ENCODE measurements at places on chromosomes 1 and 21.

GRCh38 chr1:229885568-229886495 lies 181.2 kb upstream of the GALNT2 start:
- no peak for DNase-seq

GRCh38 chr1:31310198-31310597 lies 13.4 kb downstream of the ZCCHC17 start:
- DNase-seq: no peak

DNA sequence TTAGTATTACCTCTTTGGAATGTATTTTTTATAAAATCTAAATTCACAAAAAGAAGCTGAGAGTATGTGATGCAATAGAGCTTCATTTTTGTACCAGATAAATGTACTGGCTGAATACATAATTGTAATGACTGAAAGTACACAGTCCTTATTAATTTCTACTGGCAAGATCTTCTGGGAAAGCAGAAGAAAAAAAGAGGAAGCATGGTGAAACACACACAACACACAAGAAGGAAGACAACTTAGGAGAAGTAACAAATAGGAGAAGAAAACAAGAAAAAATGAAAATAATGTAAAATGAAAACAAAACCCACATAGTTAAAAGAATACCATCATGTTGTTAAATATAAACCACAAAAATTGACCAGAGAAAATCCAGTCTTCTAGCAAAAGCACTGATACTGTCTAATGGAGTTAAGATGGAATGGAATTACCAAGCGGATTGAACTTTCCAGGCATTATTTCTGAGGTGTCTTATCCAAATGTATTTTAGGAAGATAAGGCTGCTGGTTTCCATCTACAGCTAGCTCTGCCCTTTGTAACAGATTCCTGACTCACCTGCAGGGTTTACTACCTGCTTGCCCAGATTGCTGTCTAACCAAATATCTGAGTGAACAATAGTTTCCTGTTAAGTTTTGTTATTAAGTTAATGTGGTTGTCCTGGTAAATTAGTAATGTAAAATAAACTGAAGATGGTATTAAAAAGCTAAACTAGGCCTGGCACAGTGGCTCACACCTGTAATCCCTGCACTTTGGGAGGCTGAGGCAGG lies 4.5 kb upstream of the COP1 start:
- DNase-seq: no peak

DNA sequence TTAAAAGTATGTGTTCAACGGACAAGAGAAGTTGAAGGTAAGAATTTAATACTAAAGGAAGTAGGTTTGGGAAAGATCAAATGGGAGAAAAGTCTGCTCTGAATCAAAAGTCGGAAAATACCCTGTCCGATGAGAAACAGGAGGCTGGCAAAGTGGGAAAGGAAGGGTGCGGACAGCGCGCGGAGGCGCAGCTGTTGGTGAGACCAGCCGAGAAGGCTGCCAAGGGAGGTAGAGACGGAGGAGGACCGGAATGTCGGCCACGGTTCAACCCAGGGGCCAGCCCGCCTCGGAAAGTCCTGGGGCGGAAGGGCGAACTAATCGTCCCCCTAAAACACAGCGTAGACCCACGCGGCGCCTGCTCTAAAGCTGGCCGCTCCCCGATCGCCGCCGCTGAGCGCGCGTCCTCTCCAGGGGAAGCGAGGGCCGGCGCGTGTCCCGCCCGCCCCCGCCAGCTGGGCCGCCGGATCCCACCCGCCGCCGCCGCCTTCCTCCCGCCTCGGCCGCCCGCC lies 639 bp upstream of the SPATA1 start:
- no peak for DNase-seq

- no peak for DNase-seq
These were observed 6.8 kb downstream of the TRNP1 start for GRCh38 chr1:27000090-27000816.

DNA sequence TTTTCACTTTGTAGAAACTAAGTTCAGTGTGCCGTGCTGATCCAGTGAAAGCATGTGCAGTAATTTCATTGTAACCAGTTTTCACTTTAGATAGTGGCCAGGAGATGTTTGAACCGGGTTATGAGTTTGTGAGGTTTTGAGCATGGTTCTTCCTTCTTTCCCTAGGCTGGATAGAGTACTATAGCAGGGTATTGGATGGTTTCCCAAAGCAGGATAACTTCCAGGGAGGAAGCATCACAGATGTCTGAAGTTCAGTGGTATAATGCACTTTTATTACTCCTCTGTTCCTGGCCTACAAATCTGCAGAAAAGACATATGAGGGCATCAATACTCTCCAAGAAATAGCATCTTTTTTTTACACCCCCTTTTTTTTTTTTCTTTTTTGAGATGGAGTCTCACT lies 823.1 kb downstream of the USP25 start:
- DNase-seq: no peak

- DNase-seq: no peak
These were observed 63.1 kb downstream of the TOR1AIP2 start for GRCh38 chr1:179814546-179814838.

- DNase-seq: peak; percentile 25
These were observed 75.6 kb upstream of the KAZN start for GRCh38 chr1:14522926-14523241.

- DNase-seq: no peak
These were observed 17.6 kb upstream of the RNF187 start for GRCh38 chr1:228469413-228470162.

- DNase-seq: no peak
These were observed 40.4 kb downstream of the LDLRAD2 start for GRCh38 chr1:21852282-21853130.

DNA sequence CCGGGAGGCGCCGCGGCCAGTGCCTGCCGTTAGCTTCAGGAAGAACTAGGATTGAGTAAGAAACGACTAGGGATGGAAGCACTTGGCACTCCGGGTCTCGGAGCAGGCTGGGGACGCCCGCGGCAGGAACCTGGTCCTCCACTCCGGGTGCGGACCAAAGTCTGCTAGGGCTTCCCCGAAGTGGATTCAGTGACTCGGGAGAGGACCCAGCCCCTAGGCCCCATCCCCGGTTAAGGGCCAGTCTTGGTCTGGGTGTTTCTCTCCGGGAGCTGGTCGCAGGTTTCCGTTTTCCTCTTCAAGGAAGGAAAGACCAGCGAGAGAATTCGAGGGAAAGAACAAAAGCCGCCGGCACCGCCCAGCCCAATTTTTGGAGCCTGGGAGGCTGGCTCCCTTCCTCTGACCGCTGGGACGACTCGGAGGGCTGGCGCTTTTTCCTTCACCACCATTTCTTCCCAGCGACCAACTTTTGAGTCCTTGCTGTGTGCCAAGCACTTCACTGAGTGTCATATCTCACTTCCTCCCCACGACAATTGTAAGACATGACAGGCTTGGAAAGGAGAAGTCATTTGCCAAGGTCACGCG lies 16.8 kb upstream of the STMN1 start:
- no peak for DNase-seq

GRCh38 chr1:5297180-5297885 lies 642.9 kb downstream of the AJAP1 start:
- no peak for DNase-seq

GRCh38 chr1:56434740-56435139 lies 144.6 kb downstream of the PLPP3 start:
- no peak for DNase-seq

- no peak for DNase-seq
These were observed at the start of gene SLC16A4 for GRCh38 chr1:110390692-110391245. Gene SLC16A4, minus strand, starts transcription at chr1:110391026. Its CDS starts 1,703 bp downstream, at chr1:110389323.

GRCh38 chr1:24154215-24154614 lies 11.3 kb upstream of the IL22RA1 start:
- DNase-seq: peak; percentile 83

- no peak for DNase-seq
These were observed 60.6 kb upstream of the LRRC8B start for GRCh38 chr1:89464008-89464407.

DNA sequence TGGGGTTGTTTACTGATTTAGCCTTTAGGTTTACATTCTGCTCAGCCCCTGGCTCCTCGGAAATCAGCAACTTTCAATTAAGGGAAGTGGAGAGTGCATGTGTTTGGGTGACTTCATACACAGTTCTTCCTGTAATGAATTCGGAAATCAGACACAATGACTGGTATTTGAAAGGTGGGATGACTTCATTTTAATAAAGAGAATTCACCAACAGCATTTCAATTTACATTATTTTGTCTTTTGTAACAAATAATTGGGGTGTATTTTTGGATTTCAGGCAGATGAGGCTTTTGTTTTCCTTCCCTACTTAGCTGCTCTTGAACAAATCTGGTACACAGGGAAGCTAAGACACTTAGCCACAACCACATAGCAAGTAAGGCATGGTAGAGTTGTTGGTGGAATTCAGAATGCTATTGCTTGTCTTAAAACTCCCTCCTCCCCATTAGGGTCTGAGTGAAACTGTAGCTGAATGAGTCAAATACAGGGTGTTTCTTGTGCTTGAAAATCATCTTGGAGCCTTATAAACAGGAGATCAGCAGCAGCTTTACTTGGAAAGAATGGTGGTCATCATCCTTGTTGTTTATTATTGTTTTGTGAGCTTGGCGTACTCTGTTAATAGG lies 917 bp downstream of the STX12 start:
- no peak for DNase-seq

- DNase-seq: no peak
These were observed 40.3 kb upstream of the CCDC190 start for GRCh38 chr1:162901243-162901642.

DNA sequence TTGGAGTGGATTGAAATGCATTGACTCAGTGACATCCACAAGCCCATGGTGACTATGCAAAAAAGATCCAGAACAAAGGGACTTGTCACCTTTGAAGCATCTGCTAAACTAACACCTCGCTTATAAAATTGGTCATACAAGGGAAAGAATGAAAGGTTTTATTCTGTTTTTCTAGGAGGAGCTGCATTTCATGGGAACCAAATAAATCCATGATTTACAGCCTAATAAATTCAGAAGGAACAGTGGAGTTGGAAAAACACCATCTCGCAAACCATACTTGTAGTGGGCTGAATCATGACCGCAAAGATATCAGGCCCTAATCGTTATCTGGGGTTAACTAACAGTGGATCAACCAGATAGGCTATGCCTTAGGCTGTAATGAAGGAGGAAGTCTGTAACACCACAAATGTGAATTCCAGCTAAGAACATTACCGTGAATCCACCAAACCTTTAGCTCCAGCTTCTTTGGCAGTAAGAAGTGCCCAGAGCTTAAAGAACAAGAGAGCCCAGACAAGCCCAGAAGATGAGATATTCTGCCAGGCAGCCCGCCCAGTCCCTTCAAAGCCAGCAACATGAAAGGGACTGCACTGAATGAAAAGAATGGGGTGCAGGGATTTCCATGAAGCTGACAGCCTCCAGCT lies 27.4 kb downstream of the RSPH1 start:
- no peak for DNase-seq

GRCh38 chr1:155909894-155910293 lies 1.3 kb downstream of the RIT1 start:
- DNase-seq: no peak

DNA sequence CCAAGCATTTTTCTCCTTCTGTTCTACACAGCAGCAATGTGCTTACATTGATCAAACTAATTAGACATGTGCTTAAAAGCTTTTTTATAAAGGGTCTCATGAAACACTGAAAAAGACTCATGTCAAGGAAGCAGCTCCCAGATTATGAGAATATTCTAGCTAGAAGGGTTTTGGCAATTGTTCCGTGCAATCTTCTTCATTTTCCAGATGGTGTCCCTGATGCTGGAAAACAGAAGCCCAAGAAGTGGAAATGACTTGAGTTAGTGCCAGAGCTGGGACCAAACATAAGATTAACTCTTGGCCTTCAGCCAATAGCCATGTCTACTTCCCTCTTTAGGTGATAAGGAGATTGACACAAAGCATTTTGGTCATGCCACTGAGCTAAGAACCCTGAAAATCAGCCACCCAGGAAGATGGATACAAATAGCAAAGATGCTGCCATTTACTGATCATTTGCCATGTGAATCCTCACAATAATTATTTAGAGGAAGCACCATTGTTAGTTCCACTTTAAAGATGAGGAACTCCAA lies 110.8 kb downstream of the MATN1 start:
- DNase-seq: no peak

DNA sequence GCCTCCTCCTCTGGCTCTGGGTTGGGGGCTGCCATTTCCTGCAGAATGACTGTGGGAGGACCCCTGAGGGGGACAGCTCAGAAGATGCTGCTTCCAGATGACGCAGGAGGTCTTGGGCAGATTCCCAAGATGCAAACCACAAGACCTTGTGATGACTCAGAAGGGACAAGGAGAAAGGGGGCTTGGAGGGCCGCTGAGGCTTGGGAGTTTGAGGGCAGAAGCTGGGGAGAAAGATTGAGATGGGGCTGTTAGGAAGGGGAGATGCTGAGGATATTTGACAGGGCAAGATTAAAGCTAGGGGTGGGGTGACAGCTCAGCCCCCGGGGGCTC lies 7.5 kb downstream of the PTPRU start:
- no peak for DNase-seq

DNA sequence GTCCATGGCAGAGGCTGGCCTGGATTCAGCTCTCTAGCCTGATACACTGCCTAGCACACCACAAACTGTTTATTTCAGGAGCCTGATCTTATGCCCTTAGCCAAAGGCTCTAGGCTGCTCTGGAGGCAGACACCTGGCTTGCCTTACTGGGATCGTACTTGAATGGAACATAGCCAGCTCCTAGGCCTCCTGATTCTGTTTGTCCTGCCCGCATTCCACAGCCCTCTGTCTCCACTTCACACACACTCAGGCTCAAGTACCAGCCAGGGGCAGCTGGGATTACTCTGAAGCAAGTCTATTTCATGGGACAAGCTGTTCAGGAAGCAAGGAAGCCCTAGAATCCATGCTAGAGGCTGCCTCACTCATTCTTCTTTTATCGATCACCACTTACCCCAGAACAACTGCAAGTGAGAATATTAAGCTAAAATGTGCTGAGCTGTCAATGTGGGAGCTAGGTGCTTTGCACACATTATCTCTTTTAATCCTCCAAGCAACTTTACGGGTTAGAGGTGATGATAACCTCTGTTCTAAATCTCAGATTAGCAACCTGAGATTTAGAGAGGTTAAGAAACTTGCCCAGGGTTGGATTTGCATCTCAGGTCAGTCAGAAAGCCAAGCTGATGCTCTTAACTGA lies 31.1 kb upstream of the CYP4B1 start:
- no peak for DNase-seq

DNA sequence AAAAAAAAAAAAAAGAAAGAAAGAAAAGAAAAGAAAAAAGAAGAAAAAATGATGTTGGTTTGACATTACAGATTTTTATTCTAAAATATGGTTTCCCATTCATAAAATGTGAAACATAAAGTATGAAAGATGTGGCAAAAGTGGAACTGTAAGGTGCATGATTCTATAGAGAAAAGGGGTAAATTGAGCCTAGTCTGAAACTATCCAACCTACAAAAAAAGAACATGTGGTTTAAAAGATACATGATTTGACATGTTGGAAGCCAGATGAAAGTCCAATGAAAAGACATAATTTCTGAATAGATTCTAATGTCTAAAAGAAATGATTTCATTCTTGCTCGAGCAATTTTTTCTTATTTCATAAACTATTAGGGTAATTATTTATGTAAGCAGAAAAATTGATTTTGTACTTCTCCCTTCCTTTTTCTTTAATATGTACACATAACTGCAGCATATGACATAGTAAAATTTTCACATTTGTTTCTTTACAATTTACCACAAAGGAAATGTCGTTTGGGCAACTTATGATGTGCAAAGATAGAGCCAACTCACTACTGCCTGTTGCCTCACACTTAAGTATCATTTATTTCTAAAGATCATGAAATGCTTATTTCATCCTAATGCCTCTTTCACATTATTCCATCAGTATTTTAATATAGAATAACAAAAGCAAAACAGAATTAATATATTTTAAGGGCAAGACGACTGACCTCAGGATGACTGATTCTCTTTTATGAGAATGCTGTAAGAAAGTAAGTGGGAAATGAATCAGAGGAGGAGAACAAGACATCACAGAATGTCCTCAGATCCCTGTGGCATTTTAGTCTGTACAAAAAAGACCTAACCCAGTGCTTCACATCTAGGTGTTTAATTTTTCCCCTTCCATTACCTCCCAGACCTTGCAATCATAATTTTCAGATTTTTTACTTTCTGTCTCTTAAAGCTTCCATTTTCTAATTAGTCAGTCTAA lies 165.8 kb upstream of the HMCN1 start:
- DNase-seq: no peak

Measured in HAP-1 (cell line).